ENCODE measurements at places on chromosomes 5 and 9. TPM values are rescaled to one million over a fixed set of nuclear protein-coding genes. Genes with fewer than 3 reads are reported as not detected.

DNA sequence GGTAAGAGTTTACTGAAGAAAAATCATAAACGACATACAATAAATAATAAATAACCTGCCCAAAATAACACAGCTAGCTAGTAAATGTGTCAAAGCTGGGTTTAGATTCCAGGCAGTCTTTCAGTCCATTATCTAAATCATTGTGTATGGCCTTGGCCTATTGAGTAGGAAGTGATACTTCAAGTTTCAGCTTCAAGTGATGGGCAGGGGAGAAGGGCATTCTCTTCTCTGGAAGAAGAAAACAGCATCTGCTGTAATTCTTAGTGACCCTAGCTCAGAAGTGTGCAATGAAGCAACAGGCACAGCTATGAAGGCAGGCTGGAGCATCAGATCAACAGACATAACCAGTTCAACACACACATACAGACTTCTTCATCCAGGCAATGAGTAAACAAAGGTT is 42.5 kb downstream of the FNIP1 start:
- DNase-seq: no peak
- H3K4me1 ChIP-seq: peaks cover 26% of the 10 kb centered on the region
- no peak overlapping the region for H3K27ac ChIP-seq
- H3K36me3 ChIP-seq: no peaks in the 10 kb centered on the region

GRCh38 chr9:126548312-126548711 is 65.4 kb upstream of the LMX1B start:
- H3K36me3 ChIP-seq: no peaks in the 10 kb centered on the region
- no peak for DNase-seq
- H3K4me1 ChIP-seq: no peaks in the 10 kb centered on the region

DNA sequence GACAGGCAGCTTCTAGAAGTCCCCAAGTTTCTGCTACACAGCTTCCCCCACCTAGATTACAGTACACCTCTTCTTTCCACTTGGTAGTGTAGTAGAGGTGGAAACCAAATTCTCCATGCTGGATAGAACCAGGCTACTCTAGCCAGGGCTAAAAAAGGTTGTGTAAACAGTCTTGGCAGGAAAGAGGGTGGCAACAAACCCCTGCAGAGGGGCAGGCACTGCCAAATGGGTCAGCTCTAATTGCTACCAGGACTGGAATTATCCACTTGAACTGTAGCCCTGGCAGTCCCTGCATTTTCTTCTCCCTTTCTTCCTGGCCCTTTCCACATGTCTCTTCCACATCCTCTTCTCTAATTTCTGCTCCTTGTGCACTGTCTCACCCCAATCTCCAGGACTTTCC is 24.8 kb downstream of the RANBP3L start:
- H3K4me3 ChIP-seq: no peak overlapping the region
- H3K27me3 ChIP-seq: peaks cover 40% of the 10 kb centered on the region
- H3K4me1 ChIP-seq: no peaks in the 10 kb centered on the region
- H3K36me3 ChIP-seq: no peaks in the 10 kb centered on the region

- H3K27me3 ChIP-seq: peaks cover 13% of the 10 kb centered on the region
- no peaks in the 10 kb centered on the region for H3K36me3 ChIP-seq
- no peak overlapping the region for H3K4me3 ChIP-seq
- no peaks in the 10 kb centered on the region for H3K4me1 ChIP-seq
- DNase-seq: no peak
Observed at GRCh38 chr5:76251656-76252055, 151.4 kb upstream of the IQGAP2 start.

DNA sequence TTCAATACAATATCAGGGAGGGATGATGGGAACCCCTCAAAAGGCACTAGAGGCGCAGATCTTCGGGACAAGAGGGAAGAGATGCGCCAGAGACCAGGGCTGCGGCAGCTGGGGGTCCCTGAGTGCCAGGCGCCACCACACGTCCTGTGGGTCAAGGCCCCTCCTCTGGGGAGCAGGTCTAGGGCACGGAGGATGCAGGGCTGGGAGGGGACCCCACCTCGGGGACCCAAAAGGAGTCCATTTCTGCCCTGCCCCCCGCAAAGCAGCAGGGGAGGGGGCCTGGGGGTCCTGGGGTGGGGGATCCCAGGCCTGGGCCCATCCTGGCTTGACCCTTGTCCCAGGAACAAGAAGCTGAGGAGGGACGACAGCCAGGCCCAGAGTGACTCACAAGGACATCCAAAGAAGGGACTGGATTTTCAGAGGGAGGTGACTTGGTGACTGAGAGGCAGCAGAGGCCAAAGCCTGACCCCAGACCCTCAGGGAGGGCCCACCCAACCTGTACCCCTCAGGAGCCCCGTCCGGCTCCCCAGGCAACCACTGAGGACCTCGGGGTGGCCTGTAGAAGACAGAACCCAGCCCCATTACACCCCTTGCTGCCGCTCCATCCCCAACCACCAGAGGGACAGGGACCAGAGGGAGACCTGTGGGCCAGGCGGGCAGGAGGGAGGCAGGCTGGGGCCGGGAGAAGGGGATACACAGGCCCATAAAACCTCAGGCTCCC is 54.2 kb downstream of the LRSAM1 start:
- no peaks in the 10 kb centered on the region for H3K36me3 ChIP-seq
- H3K27me3 ChIP-seq: no peaks in the 10 kb centered on the region
- DNase-seq: peak; percentile 60
- no peaks in the 10 kb centered on the region for H3K4me1 ChIP-seq
- H3K4me3 ChIP-seq: no peak overlapping the region

GRCh38 chr5:103851091-103851490 is 288.5 kb upstream of the NUDT12 start:
- H3K4me1 ChIP-seq: no peaks in the 10 kb centered on the region
- no peaks in the 10 kb centered on the region for H3K36me3 ChIP-seq
- H3K27ac ChIP-seq: no peak overlapping the region
- no peak for DNase-seq
- H3K4me3 ChIP-seq: no peak overlapping the region

DNA sequence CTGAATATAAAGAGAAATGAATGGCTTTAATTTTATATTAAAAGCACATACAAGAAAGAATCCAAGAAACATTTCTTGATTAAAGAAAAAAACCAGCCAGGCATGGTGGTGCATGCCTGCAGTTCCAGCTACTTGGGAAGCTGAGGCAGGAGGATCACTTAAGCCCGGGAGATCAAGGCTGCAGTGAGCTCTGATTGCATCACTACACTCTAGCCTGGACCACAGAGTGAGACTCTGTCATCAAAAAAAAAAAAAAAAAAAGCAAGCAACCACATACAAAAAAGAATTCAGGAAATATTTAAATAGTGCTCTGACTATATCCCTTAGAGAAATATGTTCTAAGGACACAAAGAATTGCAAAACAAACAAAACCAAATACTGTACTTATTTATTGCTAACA is 2.5 kb upstream of the PLAC8L1 start:
- H3K27ac ChIP-seq: no peak overlapping the region
- H3K4me1 ChIP-seq: no peaks in the 10 kb centered on the region
- no peak overlapping the region for H3K4me3 ChIP-seq
- no peak for DNase-seq

- H3K27me3 ChIP-seq: peaks cover 22% of the 10 kb centered on the region
- peaks cover 5% of the 10 kb centered on the region for H3K36me3 ChIP-seq
- H3K27ac ChIP-seq: peak within 1 kb of the TSS; percentile 14
- H3K4me1 ChIP-seq: peaks cover 19% of the 10 kb centered on the region
Observed at GRCh38 chr5:88883059-88883835, at the start of gene MEF2C. TSS of gene MEF2C (minus strand) at chr5:88883184. CDS start at chr5:88823788, 59,396 bp downstream.

DNA sequence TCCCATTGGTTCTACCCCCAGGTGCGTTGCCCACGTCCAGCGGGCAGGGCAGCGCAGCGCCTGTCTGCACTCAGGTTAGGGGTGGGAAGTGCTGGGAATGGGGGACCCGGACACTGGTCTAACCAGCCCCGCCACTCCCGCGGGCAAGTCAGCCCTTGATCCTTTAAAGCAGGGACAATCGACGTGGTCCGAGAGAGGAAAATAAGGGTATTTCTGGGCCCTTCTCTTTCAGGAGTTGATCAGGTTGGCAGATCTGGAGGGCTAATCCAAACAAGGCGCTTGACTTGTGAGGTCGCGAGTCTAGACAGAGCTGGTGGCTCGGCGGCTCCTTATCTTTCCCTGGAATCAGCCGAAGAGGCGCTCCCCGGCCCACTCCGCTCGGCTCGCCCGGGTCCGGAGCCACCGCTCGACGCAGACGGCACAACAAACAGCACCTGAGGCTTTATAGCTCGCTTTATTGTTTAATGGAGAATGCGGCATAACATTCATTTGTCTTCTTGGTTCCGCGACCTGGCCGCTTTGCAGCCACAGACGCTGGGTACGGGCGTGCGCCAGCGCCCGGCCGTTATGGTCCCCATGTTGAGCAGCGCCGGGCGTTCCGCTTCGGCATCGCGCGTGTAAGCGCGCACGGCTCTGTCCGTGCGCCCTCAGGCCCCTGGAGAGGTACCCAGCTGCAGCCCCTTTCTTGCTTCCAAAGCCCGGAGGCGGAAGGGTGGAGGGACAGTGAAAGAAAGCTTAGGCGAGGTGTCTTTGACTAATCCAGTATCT is 15.8 kb downstream of the ISL1 start:
- H3K4me3 ChIP-seq: no peak overlapping the region
- DNase-seq: no peak
- peaks cover 12% of the 10 kb centered on the region for H3K36me3 ChIP-seq
- no peaks in the 10 kb centered on the region for H3K4me1 ChIP-seq

- H3K36me3 ChIP-seq: no peaks in the 10 kb centered on the region
- DNase-seq: no peak
Observed at GRCh38 chr9:70012569-70012968, 31.1 kb upstream of the MAMDC2 start.

- peaks cover 29% of the 10 kb centered on the region for H3K27me3 ChIP-seq
- no peak for DNase-seq
- H3K27ac ChIP-seq: no peak overlapping the region
- no peaks in the 10 kb centered on the region for H3K4me1 ChIP-seq
Observed at GRCh38 chr9:130292106-130292505, 26.5 kb downstream of the HMCN2 start.

GRCh38 chr5:27437594-27438200 is 399.3 kb upstream of the CDH9 start:
- no peaks in the 10 kb centered on the region for H3K27me3 ChIP-seq
- peaks cover 9% of the 10 kb centered on the region for H3K36me3 ChIP-seq
- no peaks in the 10 kb centered on the region for H3K4me1 ChIP-seq
- H3K4me3 ChIP-seq: no peak overlapping the region

GRCh38 chr5:120052916-120053828 is 410.9 kb upstream of the PRR16 start:
- DNase-seq: no peak
- H3K27me3 ChIP-seq: peaks cover 2% of the 10 kb centered on the region
- no peaks in the 10 kb centered on the region for H3K36me3 ChIP-seq
- H3K4me3 ChIP-seq: no peak overlapping the region
- H3K4me1 ChIP-seq: peaks cover 7% of the 10 kb centered on the region

DNA sequence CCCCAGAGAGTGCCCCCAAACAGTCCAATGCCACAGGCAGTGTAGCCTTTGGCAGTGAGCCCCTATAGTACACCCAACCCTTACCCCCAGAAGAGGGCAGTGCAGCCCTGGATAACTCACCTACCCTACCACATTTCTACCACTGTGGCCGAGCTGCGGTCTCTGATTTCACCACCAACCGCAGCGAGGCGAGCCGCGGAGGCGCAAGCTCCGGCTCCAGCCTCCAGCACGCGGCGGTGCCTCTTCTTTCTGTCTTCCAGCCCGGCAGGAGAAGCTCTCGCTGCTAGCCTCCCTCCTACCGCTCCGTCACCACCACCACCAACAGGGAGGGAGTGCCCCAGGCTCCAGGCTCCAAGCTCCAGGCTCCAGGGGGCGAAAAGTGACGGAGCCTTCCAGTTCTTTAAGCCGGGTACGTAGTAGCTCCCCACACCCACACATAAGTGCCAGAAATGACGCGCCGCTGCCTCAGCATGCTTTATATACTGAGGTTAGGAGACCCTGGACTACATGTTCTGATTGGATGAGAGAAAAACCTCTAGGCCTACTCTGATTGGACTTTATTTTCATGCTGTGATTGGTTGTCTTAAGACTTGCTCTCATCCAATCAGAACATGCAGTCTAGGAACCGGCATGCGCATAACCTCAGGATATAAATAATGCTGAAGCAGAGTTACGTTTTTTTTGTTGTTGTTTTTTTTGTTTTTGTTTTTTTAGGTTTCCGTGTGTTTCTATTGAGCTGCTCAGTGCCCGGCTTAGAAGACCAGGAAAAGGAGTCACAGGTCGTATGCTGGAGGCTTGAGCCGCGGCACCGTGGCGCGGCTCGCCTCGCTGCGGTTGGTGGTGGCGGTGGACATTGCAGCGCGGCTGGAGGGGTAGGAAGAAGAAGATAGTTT is at the start of gene PCAT7:
PCAT7 (plus strand) TSS at position 645 of the 893 bp plus-strand sequence.
- H3K27ac ChIP-seq: no peak within 1 kb of the TSS
- DNase-seq: no peak
- no peaks in the 10 kb centered on the region for H3K36me3 ChIP-seq

DNA sequence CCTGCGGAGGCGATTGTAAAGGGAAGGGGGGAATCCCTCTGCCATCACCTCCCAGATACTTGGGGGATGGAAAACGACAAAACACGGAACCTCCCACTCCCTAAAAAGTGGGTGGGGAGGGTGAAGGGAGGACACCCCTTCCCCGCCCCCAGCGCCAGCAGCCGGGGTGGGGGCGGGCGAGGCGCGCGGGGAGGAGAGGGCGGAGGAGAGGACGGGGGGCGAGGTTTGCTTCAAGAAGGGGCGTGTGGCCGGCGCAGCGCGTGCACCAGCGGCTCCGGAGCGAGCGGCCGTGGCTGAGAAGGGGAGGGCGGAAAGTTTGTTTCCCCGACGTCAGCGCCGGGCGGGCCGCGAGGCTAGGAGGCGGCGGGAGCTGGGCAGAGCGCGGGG is at the start of gene PRRX2:
PRRX2 (plus strand) TSS at position 259 of the 387 bp plus-strand sequence. CDS start 221 bp downstream, outside the sequence.
- H3K4me1 ChIP-seq: peaks cover 4% of the 10 kb centered on the region
- H3K27me3 ChIP-seq: no peaks in the 10 kb centered on the region
- peak within 1 kb of the TSS; percentile 71 for H3K4me3 ChIP-seq
- DNase-seq: no peak
- no peak within 1 kb of the TSS for H3K27ac ChIP-seq
- H3K36me3 ChIP-seq: no peaks in the 10 kb centered on the region

- no peak for DNase-seq
- H3K27ac ChIP-seq: no peak overlapping the region
- H3K27me3 ChIP-seq: no peaks in the 10 kb centered on the region
- H3K4me3 ChIP-seq: no peak overlapping the region
Observed at GRCh38 chr5:60463179-60463868, 236.6 kb downstream of the DEPDC1B start.

GRCh38 chr5:152255411-152255810 is 149.7 kb downstream of the NMUR2 start:
- no peaks in the 10 kb centered on the region for H3K36me3 ChIP-seq
- H3K27me3 ChIP-seq: no peaks in the 10 kb centered on the region
- H3K4me1 ChIP-seq: no peaks in the 10 kb centered on the region
- H3K27ac ChIP-seq: no peak overlapping the region
- no peak for DNase-seq

Gene OLFML2A
- total RNA-seq: not detected

Gene EIF4E1B
- total RNA-seq: not detected

Gene CDH12
- total RNA-seq: not detected

Gene NDUFA8
- total RNA-seq: 45.6 TPM

Gene SOX30
- total RNA-seq: not detected

Data from natural killer cell treated with Interleukin-12 subunit alpha and Interleukin-12 subunit beta and Interleukin-15 and Interleukin-18, amount 100 ng/mL, for 72 hours (primary cell).